ENCODE measurements at places on chromosomes 2 and 18. TPM values are rescaled to one million over a fixed set of nuclear protein-coding genes. Genes with fewer than 3 reads are reported as not detected.
A peak's percentile ranks its signal among the peaks of the same experiment; 100 is the strongest.

- peak; percentile 73 for DNase-seq
Measured at GRCh38 chr2:146927080-146927711, 917.6 kb upstream of the ACVR2A start.

DNA sequence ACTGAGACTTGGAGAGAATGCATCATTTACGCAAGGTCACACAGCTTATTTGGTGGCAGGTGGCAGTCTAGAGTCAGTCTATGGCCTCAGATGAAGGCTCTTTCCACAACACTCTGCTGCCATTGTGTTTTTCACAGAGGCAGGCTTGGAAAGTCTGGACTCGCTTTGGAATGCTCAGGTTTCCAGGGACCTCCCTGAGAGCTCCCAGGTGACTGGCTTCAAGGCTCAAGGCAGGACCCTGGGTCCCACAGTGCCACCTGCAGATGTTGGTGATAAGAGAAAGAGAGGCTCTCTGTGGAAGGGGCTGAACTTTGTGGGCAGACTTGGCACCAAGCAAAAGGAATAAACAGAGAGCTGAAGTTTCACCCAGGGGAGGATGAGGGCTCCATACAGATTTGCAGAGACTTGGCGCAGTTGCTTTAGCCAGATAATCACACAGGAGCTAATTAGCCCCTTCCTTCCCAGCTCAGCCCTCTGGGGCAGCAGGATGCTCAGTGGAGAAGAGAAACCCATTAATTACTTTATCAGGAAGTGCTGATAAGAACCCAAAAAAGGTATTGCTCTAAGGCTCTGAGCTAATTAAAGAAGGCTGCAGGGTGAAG lies 103.5 kb downstream of the LBH start:
- DNase-seq = no peak

GRCh38 chr2:1727796-1728474 lies 16.4 kb downstream of the PXDN start:
- no peak for DNase-seq

- DNase-seq = no peak
Measured at GRCh38 chr2:54839461-54840255, 116.2 kb downstream of the EML6 start.

GRCh38 chr18:9612977-9613376 lies 1.4 kb downstream of the PPP4R1 start:
- peak; percentile 18 for DNase-seq

GRCh38 chr2:100376836-100377235 lies 40.6 kb downstream of the CHST10 start:
- no peak for DNase-seq

DNA sequence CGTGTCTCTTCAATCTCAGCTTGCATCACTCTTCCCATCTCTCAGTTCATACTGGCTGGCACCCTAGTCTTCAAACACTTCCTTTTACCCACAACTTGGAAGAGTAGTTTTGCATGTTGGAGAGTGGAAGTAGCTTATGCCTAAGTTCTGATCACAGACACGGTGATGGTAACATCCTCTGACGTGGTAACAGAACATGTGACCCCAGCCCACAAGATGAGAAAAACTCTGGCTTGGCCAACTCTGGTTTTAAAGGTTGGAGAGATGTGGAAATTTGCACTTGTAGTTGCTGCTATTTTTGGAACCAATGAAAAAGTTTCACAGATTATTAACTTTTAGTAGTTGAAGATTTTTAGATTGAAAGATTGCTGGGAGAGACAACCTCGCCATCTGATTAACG lies 155.4 kb upstream of the SLC35G4 start:
- DNase-seq = no peak

DNA sequence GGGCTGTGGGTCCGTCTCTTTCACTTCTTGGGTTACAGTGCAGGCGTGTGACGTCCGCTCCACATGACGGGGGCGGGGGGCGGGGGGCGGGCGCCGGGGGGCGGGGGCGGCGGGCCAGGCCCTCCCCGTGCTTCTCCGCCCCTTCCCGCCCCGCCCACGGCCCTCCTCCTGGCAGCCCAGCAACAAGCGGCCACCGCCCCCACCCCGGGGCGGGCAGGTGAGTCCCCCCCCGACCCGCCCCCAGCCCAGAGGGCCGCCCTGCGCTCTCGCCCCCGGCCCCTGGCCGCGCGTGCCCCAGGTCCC lies 3.6 kb downstream of the ZNF516 start:
- no peak for DNase-seq

- DNase-seq = no peak
Measured at GRCh38 chr2:100119235-100119634, 23.2 kb downstream of the AFF3 start.

DNA sequence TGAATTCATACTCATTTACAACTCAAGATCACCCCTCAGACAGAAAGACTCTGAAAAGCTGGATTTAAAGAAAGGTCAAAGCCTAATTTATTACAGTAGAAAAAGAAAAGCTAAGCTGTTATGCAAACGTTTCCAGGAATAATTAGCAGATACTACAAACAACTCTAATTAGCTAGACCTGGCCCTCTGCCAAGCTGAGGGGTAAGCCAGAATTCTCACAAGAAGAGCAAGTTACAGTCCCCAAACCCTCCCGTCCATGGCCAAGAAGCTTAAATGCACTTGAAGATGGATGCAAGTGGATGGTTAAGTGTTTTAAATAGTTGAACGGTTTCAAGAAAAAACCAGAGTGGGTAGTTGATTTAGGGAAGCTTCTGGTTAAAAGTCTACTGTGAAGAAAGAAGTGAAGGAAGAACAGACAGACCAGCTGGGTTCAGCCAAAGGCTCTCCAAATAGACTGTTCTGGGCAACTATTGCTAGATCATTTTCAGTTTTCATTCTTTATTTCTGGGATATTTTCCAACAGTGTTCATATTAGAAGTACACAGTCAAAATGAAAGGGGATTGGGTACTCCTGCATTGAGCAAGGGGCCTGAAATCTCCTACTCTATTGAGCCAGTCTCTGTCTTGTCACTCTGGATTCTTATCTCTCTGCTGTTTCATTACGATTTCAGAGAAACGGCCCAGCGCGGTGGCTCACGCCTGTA lies 4.8 kb downstream of the LMAN2L start:
- DNase-seq = no peak

DNA sequence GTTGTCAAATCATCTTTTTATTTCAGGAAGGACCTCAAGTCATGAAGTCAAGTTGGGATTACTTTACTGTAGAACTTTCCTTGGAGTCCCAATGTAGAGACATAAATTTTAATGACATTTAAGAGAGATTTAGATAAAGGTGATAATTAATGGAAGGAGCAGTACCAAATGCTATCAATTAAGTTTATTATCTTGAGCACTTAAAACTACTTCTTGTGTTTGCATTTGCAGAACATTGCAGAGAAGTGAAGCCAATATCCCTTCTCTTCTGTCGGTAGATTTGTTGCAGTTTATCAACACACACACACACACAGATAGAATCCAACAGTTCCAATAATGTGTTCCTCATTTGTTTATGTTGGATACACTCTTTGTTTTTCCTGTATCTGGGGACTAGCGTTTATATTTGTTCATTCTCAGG lies 570.7 kb downstream of the EPHA4 start:
- DNase-seq = no peak

GRCh38 chr2:238024986-238025385 lies 35.8 kb upstream of the SCLY start:
- peak; percentile 42 for DNase-seq

DNA sequence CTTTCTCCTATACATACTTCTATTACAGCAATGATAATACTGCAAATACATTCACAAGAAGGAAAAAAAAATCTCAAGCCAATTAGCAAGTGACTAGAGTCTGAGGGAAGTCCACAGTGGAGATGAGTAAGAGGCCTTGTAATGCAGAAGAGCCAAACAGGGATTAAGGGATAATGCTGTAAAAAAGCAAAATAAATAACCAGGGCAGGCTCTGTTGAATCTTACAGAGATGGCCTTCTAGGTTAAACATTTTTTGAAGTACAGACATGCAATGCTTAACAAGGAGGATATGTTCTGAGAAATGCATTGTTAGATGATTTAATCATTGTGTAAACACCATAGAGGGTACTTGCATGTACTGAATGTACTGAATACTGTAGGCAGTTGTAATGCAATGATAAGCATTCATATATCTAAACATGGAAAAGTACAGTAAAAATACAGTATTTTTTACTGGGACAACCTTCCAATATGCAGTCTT lies 122.1 kb upstream of the RMDN2 start:
- DNase-seq = peak; percentile 91

- peak; percentile 83 for DNase-seq
Measured at GRCh38 chr2:240435457-240435947, at the start of gene GPC1. Gene GPC1 (plus strand): TSS chr2:240435663. CDS start chr2:240435919, 256 bp downstream.

MAP3K19 gene
- total RNA-seq = not detected

TEX261 gene
- 54.2 TPM for total RNA-seq

CPS1 gene
- 17.9 TPM for total RNA-seq

CDH7 gene
- total RNA-seq = 7.3 TPM

GALNT14 gene
- total RNA-seq = 12.7 TPM
